ENCODE measurements at places on chromosomes 6 and 20. TPM values are rescaled to one million over a fixed set of nuclear protein-coding genes. Genes with fewer than 3 reads are reported as not detected.

- DNase-seq, result no peak
These were observed 5.6 kb upstream of the ADGRF1 start for GRCh38 chr6:47047479-47048407.

Gene EPHA7
- polyA plus RNA-seq, result 38.6 TPM

DNA sequence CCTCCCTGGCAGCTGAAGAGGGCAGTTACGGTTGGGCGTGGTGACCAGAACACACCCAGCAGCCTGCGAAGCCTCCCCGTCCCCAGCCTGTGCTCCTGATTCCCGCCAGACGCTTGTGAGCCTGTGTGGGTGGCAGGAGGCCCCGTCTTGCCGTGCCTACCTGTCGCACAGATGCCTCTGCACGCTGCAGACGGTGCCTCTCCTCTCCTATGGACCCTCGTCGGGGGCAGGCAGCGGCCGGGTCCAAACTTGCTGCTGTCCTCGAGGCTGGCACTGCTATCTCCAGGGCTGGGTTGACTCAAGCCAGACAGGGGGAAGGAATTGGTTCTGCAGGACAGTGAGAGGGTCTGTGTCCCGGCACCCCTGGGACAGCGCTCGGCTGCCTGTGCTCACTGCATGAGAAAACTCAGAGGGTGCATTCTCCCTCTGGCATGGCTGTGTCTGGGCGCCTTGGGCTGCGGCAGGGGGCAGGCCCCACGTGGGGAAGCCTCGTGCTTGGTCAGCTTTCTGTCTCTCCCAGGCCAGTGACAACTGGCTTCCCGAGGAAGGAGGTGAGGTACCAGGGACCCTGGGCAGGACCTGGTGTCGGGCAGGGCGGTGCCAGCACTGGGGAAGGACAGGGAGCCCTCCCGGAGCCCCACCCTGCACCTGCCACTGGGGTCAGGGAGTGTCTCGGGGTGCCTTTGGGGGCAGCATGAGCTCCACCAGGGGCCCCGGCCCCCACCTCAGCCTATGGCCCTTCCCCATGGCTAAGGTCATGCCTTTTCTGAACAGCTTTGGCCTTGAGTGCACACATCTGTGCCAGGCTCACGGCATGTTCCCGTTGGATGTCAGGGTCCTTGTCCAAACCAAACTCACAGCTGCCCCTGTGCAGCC, 127.5 kb downstream of the TAF4 start:
- DNase-seq, result no peak

- no peak for DNase-seq
These were observed 3.9 kb upstream of the TIAM2 start for GRCh38 chr6:154991207-154991606.

DNA sequence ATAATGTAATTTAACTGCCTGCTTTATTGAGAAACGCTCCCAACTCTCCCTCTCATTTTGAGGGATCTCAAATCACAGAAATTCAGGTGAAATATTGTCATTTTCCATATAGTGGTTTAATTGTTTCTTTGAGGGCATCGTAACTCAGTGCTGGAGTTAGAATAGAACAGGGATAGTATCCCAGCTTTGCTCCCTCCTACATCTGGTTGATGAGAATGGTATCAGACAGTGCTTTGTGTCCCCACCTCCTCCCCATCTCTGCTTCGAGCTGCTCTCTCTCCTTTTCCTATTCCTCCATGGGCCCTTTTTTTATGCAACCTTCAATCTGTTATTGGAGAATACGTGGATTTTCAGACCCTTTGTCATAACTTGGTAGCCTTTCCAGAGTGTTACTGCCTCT, 41.2 kb upstream of the REV3L start:
- no peak for DNase-seq

GRCh38 chr20:12838261-12838866, 170.4 kb upstream of the SPTLC3 start:
- no peak for DNase-seq

Measured in left renal cortex interstitium (tissue), 4 donors.